HT1080 (cell line): ENCODE measurements at places on chromosomes 3 and 15. TPM values are rescaled to one million over a fixed set of nuclear protein-coding genes. Genes with fewer than 3 reads are reported as not detected.
A peak's percentile ranks its signal among the peaks of the same experiment; 100 is the strongest.

DNA sequence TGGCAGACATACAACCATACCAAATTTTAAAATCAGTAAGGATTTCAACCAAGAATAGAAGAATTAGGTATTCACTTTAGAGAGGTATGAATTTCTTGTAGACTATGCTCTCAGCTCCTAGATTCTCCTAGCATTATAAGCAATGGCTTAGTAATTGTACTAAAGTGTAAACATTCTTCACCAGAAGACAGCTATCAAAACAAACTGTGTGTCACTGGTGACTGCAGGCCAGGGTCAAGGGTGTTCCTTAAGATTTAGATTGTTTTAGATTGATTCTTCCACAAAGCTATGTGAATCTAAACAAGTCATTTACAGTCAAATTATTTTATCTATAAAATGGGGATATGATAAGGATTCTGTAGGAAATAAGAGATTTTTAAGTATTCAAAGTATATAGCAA is 23.1 kb upstream of the GP5 start:
- DNase-seq: no peak

GRCh38 chr3:157488144-157488543 is 15.1 kb downstream of the VEPH1 start:
- DNase-seq: no peak

DNA sequence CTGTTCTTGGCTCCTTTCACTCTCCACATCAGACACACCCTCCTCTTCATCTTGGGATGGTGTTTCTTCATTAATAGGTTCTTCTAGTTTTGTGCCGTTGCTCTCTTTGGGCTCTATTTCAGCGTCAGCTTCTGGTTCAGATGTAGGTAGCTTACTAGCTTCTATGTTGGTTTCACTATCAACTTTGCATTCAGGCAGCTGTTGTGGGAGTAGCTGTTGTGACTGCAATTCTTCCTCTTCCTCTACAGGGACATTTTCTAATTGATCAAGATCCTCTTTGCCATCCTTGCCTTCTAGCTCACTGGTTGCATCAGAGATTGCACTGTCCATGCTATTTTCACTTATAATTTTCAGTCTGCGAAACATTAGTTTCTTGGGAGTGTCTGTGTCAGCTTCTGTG is 80.1 kb downstream of the SETD2 start:
- DNase-seq: no peak

GRCh38 chr3:159796744-159797143 is 191.9 kb upstream of the IL12A start:
- DNase-seq: peak; percentile 91

- DNase-seq: no peak
These were observed 108.8 kb downstream of the DLG1 start for GRCh38 chr3:197189623-197190022.

GRCh38 chr3:50786631-50787030 is 111.9 kb downstream of the DOCK3 start:
- no peak for DNase-seq

GRCh38 chr3:87969620-87970019 is 89.2 kb downstream of the CGGBP1 start:
- DNase-seq: no peak

GRCh38 chr3:184353546-184353941 is 7.9 kb downstream of the CLCN2 start:
- no peak for DNase-seq

DNA sequence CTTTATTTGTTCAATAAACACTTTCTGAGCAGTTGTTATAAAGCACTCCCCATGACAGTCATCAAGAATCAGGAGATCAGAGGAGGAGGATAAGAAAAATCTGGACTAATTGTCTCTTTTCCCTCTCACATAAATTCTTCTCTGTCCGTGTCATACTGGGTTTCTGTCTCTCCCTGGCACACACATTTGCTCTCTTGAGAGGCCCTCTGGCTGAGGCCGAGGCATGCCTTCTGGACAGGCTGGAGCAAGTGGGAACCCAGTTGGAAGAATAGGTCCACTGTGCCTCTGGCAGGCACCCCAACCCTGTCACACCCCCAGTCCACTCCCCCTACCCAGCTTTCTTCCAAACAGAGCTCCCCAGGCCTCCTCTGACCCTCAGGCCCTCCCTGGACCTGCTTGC is 315.8 kb downstream of the UACA start:
- DNase-seq: no peak

- no peak for DNase-seq
These were observed 822.7 kb upstream of the SEMA6D start for GRCh38 chr15:46894644-46895043.

DNA sequence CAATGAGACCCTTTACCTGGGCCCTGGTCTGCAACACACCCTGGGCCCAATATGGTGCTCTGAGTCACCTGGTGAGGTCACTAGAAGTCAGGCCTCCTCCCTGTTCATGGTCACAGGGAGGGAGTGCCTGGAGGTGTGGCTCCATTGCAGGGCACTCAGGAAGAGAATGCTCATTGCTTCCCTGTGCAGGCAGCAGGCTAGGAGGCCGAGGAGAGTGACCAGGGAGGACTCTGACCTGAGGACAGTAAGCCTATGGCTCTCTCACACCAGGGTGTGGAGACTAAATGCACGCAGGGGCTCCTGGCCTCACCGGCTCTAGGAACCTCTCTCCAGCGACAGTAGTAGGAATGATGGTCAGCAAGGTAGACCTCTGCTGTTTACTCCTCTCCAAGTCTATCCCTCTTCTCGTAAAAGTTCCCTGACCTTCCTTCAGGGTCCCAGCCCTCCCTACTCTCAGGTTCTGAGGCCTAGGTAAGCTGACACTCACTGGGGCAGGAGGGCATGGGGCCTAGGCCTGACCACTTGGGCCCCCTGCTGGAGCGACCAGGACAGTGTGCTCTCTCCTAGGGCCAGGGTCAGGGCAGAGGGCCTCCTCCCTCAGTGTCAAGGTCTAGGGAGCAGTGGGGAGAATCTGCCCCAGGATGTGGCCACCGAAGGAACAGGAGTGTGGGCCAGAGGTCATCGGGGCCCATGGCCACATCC is 9.6 kb upstream of the SLCO2A1 start:
- peak; percentile 36 for DNase-seq

DNA sequence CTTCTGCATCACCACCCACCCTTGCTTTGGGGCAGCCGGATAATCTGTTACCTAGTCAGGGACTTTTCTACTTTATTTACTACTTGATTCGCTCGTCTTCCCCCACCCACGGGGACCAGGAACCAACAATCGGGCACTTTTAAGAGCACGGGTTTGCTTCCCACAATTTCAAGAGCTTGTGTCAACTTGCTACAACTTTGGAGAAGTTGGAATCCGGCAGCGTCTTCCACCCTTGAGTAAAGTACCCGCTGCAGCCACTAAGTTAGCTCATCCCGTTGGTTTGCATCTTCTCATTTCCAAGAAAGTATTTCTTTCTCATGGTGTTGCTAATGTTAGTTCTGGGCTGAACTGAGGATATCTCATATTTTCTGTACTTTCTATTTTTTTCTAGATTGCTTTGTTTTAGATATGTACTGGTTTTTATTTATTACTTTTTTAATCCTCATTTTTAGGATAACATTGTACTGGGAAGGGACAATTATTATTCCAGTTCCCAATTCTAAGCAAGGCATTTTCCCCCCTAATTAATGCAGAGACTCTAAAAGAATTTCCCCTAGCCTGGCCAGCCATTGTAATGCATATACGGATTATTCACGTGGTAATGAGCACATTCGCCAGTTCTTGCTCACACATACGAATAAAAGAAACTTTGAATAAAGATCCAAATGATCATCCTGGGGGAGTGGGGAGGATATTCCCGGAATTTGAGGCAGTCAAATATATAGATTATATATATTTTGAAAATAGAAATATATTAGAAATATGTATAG is 4.0 kb downstream of the SOX2 start:
- DNase-seq: no peak

DNA sequence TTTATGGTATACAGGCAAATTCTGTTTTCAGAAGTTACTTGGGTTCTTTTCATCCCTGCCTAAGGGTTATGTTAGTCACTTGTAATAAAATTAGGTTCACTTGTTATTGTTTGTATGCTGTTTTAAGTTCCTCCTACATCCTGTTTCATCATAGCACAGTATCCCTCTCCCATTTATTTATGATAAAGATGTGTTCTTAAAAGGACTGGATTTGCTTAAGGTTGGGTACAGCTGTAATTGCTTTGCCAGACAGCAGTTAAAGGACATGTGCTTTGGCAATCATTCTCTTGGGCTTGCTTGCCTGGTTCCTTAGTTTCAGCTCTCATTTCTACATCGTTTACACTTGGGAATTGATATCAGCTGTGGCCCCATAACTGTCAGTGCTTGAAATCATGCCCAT is 11.7 kb downstream of the ATP2C1 start:
- DNase-seq: no peak

- no peak for DNase-seq
These were observed 13.5 kb upstream of the IMPG2 start for GRCh38 chr3:101333883-101334282.

DNA sequence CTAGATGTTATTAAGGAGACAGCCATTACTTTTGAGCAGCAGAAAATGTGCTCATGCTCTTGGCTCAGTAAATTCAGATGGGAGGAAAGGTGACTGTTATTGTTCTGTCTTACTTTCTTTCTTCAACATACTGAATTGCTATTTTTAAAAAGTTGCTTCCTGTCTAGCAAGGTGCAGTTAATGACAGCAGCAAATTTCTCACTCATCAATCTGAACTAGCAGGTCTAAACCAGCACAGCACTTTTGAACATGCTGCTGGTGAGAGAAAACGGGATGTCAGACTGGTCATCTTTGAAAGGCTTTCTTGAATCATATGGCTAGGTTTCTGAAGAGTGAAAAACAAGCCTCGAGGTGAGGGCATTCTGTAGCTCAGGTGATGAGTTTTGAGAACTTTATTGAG is 384.7 kb downstream of the MFSD1 start:
- DNase-seq: no peak

GRCh38 chr15:65494076-65494475 is 23.4 kb downstream of the DPP8 start:
- no peak for DNase-seq

GRCh38 chr3:32469151-32469874 is 33.3 kb downstream of the CMTM6 start:
- DNase-seq: no peak

DNA sequence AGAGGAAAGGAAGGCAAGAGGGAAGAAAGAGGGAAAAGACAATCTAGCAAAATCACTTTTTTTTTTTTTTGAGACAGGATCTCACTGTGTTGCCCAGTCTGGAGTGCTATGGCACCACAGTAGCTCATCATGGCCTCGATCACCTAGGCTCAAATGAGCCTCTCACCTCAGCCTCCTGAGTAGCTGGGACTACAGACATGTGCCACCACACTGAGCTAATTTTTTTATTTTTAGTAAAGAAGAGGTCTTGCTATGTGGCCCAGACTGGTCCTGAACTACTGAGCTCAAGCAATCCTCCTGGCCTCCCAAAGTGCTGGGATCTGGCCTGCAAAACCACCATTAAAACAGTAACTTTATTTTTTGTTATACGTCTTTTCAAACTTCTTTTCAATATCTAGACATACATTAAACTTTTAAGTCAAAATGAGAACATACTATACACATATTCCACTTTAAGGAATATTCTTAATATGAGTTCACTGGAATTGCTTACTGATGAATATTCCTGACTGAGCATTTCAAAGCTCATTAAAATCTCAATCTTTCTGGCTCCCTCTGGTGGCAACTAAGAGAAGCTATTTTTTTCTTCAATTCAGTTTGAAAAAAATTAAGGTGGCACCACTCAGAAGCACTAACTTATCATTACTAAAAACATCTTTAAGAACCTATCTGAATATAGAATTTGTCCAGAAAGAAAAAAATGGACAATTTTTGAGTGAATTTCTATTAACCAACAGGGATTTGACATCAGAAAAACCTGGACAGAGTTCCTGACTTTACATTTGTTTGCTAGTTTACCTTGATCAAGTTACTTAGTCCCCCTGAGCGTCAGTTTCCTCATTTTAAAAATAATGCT is 40.9 kb downstream of the UACA start:
- peak; percentile 39 for DNase-seq

GRCh38 chr3:43707266-43707665 is 16.5 kb downstream of the ABHD5 start:
- no peak for DNase-seq

- no peak for DNase-seq
These were observed 509.6 kb downstream of the IGSF11 start for GRCh38 chr3:118525077-118525476.

GRCh38 chr3:115806501-115806900 is 183.2 kb downstream of the GAP43 start:
- DNase-seq: no peak

DNA sequence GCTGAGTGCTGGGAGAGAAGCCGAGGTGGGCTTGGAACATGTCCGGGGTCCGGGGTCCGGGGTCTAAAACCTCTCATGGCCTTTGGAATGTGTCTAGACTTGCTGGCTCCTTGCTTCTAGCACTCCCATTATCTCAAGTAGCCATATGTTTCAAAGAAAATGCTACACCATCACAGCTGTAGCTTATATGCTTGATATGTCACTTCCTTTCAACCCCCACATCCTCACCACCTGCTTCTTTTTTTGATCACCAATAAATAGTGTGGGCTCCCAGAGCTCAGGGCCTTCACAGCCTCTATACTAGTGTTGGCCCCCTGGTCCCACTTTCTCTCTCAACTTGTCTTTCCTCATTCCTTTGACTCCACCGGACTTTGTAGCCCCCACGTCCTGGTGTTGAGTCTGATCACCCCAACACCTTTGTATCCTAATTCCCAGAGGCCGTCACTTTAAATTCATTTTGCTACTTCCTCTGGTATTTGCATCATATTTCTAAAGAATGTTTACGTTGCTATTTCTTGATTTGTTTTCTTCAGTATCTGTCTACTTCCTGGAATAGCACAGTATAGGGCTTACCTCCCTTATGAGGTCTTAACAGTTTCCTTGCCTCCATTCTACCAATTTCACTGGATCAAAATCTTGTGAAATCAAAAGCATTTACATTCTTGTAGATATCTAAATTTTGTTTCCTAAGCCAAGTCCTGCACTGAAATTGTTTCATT is 71.9 kb upstream of the CHRNB4 start:
- no peak for DNase-seq

GOLGA6L2 gene
- not detected in 2 replicates for total RNA-seq

CIB2 gene
- 0.08 TPM in 1 of 2 replicates, not detected in the other for total RNA-seq

GOLGA6L7 gene
- not detected in 2 replicates for total RNA-seq

COL8A1 gene
- total RNA-seq: 5.3 and 5.6 TPM in 2 replicates

STT3B gene
- total RNA-seq: 153 and 154 TPM in 2 replicates

LTF gene
- total RNA-seq: 0.16 and 0.63 TPM in 2 replicates

CCDC66 gene
- 8.1 and 9.9 TPM in 2 replicates for total RNA-seq

SLC28A1 gene
- not detected in 2 replicates for total RNA-seq

PLXND1 gene
- total RNA-seq: 26.7 and 28.5 TPM in 2 replicates

POPDC2 gene
- total RNA-seq: 0.37 and 0.39 TPM in 2 replicates

ARHGEF3 gene
- 9.0 and 14.6 TPM in 2 replicates for total RNA-seq

EIF4E3 gene
- 0.37 and 0.63 TPM in 2 replicates for total RNA-seq

P2RY14 gene
- not detected in 2 replicates for total RNA-seq

TMC3 gene
- total RNA-seq: not detected in 2 replicates

MASP1 gene
- 1.3 TPM in 1 of 2 replicates, not detected in the other for total RNA-seq

WDR72 gene
- total RNA-seq: 0.18 and 0.23 TPM in 2 replicates

TPRG1 gene
- 0.24 and 0.27 TPM in 2 replicates for total RNA-seq

LRRC15 gene
- 0.30 and 0.40 TPM in 2 replicates for total RNA-seq

ISY1 gene
- total RNA-seq: 88.6 and 97.6 TPM in 2 replicates

UBL7 gene
- 160 and 187 TPM in 2 replicates for total RNA-seq

SERP1 gene
- 474 and 568 TPM in 2 replicates for total RNA-seq
